ENCODE measurements at places on chromosomes 3 and 15. TPM values are rescaled to one million over a fixed set of nuclear protein-coding genes. Genes with fewer than 3 reads are reported as not detected.

DNA sequence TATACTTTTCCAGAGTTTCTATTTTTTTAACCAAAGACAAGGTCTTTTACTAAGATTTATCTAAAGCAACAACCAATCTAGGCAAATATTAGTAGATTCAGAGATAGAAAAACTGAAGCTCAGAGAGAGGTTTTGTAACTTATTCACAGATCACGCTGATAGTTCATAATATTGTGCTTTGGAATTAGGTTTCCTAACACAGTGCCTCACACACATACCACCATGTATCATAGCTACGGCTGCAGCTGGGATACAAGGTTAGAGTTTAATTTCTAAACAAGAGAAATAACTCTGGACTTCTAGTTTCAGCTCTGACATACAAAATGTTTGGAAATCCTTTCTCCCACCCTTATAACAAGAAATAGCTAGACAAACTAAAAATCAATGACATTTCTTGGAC lies 565.7 kb downstream of the PYDC2 start:
- no peak for DNase-seq

Gene DUOX2
- total RNA-seq = under 0.01 TPM

GRCh38 chr3:40247714-40248454 lies 61.6 kb upstream of the EIF1B start:
- no peak for DNase-seq

DNA sequence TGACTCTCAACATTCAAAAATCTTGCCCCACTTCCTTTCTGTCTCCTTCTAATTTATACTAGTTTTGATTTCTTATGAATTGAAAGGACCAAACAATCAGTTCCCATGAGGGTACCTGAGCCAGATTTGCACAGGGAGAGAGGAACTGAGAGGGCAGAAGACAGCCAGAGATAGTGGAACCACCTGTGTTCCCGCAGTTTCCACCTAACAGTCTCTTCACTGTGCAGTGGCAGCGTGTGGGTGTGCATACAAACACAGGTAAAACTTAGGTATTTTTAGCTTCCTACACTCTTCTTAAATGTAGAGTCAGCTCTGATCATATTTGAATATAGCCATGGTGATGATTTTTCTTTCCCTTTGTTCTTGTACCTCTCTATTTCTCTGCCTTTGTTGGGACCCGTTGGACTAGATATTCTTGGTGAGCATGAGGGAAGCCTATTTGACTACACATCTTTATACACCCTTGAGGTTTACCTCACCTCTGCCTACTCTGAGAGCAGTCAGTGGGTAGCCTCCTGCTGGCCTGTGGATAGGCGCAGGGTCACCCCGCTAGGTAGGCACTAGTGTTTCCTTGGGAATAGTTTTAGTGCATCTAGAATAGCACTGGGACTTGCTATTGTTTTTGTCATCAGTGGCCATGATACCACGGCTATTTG lies 58.8 kb downstream of the MAP3K13 start:
- DNase-seq = peak; percentile 39

DNA sequence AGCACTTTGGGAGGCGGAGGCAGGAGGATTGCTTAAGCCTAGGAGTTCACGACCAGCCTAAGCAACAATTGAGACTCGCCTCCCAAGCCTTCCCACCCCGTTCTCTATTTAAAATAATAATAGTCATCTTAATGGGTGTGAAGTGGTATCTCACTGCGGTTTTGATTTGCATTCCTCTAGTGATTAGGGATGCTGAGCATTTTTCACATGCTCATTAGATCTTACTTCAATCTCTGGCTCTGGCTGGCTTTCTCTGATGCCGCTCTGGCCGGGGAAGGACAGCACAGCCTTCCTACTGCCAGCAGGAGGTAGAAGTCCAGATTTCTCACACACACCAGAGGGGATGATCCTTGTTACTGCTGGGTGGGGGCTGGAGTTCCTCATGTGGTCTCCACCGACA lies 7.4 kb upstream of the EIF4A2 start:
- DNase-seq = no peak

DNA sequence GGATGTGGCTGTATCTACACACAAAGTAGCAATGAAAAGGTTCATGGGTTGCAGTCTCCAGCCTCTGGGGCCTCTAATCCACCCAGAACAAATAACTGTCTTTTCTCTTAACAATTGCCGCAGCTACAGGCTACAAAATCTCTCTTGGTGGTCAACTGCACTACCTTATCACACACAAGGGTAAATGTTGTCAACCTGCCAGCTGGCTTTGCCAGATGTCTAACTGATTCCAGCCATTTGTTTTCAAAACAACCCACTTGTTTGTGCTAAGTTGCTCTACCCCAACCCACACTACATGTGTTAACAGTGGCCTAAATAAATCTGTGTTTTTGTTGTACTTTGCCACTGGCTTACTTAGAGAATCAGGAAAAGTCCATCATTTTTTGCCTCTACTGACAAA lies 447.3 kb downstream of the TAFA4 start:
- no peak for DNase-seq

Measured in esophagus muscularis mucosa (tissue), 4 donors.